ENCODE measurements at places on chromosomes 1 and 21.

DNA sequence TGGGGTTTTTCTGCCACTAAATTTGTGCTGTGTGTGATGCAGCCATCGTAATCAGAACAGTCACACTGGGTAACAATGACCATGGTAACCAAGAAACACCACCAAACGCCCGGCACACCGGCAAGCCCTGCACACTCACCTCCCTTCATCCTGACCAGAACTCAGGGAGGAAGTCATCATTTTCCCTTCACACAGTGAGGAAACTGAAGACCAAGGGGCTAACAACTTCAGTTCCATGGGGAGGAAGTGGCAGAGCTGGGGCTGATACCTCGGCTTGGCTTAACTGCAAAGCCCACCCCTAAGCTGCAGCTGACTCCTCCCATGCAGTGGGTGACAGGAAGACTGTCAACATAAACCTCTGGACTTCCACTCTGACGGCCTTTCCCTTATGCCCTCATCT is 69.3 kb upstream of the BCAR3 start:
- no peak for DNase-seq

- no peak for DNase-seq
Measured at GRCh38 chr1:67937651-67938050, 104.4 kb upstream of the GNG12 start.

DNA sequence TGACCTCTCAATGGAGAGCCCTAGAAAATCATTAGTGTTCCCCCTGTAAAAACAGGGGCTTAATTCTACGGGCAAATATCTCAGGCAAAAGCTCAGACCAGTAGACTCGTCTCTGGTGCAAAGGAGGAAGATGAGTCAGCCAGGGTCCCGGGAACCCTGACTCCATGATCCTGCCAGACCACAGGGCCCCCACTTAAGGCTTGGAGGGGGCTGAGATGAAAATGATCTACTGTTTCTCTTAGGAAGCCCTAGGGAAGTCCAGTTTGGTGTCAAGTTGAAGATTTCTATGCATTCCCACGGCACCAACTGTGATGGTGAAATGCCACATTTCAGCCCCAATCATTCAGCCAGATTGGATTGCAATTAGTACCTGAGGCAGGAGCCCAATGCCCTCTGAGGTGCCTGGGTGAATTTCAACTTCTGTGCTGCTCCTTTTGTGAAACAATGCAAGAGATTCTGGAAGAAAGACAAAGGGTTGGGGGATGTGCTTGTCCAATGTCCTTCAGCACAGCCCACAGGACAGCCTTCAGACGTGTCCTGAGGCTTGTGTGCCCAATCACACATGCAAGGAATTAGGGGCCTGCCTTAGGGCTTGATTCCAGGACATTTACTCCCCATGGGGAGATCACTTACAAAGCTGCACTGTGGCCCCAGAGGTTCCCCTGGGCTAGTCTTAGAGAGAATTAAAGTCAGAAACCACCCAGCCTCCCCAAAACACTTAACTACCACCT is 18.1 kb downstream of the NAV1 start:
- DNase-seq: no peak

GRCh38 chr1:205318231-205318991 is 3.1 kb downstream of the NUAK2 start:
- DNase-seq: no peak

DNA sequence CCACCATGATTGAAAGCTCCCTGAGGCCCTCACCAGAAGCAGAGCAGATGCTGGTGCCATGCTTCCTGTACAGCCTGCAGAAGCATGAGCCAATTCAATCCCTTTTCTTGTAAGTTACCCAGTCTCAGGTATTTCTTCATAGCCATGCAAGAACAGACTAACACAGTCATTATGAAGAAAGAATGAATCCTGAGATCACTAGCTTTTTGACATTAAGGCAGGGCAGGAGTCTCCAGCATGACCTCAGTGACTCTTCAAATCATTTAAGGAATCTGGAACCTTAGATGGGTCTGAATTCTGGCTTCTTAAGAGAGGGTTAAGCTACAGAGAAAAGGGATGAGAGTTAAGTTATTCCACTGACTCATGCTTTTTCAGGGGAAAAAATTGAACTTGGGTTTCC is 79.0 kb downstream of the PTPN14 start:
- no peak for DNase-seq

DNA sequence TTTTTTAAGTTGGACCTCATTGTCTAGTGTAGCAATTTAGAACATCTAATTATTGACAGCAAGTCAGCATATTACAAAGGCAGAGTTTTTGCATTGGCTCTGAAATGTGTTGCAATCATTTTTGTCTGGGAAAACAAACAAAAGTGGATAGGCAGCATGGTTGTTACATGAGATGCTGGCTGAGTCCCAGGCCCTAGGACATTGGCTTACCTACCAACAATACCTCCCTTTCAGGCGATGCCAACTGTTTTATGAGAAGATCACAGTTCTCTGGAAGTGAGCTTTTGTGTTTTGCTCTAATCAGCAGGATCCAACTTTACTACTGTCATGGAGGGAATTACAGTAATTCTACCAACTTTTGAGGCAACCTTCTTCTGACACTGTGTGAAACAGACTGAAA is 71.5 kb upstream of the CXADR start:
- no peak for DNase-seq

- DNase-seq: no peak
Measured at GRCh38 chr1:34404804-34405203, 228.1 kb downstream of the C1orf94 start.

- no peak for DNase-seq
Measured at GRCh38 chr1:181669246-181669645, 185.9 kb downstream of the CACNA1E start.

GRCh38 chr21:22416555-22416954 is 1418.3 kb downstream of the NCAM2 start:
- DNase-seq: no peak

DNA sequence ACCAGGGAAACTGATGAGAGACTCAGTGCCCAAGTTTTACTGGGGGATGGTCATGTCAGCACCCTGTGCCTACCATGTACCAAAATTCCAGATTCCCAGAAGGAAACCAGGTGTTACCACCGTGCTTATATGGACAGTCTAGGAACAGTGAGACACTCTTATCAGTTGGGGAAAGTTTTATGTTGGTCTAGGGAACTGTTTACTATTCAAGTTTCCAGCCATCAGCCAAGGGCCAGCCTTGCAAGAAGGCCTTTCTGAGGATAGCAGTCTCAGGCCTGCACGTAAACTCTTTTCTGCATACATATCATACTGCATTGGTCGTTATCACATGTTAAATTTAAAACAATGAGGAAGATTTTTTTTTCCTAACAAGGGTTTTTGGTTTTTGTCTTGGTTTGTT is 12.6 kb downstream of the TMEM269 start:
- no peak for DNase-seq

DNA sequence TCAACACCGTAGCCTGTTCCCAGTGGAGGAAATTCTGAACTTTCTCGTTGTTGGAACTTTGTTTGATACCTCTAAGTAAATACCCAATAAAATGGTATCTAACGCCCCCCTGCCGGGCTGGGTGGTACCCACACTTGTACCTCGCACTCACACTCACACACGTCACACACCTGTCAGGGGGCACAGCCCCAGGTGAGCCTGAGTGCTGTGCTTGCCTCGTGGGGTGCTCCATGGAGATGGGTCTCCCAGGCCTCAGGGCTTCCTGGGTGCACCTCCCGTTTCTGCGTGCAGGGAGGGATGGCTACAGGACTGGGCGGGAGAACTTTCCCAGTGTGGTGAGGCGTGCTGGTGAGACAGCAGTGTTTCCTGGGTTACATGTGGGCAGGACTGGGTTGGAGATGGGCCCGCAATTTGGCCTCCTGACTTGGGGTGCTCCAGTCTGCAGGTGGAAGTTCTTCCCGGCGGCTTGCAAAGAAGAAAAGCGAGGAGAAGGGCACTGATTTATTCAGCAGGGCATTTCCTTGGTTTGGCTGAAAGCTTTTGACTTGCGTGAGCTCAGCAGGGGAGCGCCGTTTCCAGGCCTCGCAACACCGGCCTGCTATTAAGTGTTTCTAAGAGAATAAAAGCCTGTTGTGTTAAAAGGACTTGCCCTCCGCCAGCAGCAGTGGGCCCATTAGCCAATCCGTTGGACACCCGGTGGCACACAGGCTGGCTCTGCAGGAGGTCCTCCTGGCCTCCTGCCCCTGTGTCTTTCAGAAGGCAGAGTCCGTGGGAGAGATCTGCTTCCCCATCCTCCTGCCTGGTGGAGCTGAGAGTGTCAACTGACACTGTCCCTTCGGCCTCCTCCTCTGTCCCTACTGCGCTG is 79.7 kb downstream of the KIF26B start:
- DNase-seq: no peak

DNA sequence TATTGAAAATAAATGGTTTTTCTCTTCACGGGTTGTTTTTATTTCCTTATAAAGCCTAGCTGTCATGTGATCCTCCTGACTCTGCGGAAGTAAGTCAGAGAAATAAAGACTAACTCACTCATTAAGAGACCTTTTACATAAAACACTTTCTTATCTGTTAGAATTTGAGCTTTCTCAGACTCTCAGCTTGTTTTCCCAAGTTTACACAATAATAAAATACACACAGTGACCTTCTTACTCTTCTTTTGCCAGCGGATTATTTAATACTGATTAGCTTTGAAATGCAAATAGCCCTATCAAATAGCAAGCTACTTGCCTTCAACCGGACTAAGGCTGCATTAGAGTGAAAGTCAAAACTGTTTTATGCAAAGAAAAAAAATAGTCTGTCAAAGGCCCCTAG is 45.5 kb upstream of the CXADR start:
- DNase-seq: no peak

DNA sequence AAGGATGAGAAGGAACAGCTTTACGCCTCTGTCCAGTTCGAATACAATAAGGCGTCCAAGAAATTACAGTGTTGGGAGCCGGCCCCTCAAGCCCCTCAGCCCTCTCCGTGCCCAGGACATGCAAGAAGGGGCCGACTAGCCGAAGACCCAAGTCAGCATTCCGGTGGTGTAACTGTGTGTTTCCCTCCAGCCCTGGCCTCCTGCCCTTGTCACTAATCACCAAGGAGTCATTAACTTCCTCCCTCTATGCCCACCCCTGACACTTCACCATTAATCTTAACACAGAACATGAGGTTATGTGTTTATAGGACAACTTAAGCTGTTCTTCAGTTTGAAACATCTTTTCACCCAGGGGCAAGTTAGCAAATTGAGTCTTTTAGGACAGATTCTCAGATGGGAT is 16.4 kb upstream of the C4BPB start:
- DNase-seq: no peak

DNA sequence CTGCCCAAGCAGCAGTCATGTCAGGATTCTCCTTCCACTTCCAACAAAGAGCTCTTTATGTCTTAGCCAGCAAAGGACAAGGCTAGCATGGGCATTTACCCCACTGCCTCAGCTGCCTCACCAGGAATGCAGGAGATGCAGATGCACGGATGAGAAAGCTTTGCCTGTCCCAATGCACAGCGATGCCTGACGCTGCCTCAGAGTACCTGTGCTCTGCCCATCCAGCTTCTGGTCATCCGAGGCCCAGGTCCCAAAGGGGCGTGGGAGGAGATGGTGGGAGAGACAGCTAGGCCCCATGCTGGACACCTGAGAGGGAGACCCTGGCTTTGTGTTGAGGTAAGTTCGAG is 59.0 kb downstream of the IRF2BP2 start:
- DNase-seq: no peak

DNA sequence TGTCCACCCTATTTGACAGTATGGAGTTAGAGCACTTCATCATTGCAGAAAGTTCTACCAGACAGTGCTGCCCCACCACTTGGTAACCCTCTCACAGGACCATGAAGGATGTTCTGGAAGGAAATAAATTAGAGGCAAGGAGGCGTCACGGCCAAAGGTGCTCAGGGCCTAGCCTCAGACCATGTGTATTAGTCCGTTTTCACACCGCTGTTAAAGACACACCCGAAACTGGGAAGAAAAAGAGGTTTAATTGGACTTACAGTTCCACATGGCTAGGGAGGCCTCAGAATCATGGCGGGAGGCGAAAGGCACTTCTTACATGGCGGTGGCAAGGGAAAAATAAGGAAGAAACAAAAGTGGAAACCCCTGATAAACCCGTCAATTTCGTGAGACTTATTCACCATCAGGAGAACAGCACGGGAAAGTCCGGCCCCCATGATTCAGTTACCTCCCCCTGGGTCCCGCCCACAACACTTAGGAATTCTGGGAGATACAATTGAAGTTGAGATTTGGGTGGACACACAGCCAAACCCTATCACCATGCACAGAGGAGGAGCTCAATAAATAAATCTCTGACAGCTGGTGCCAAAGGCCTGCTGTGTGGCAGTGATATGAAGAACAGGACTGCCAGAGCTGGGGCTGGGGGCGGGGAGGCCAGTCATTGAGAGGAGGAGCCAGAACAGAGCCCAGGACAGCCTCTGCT is 75.8 kb downstream of the FHAD1 start:
- DNase-seq: no peak

DNA sequence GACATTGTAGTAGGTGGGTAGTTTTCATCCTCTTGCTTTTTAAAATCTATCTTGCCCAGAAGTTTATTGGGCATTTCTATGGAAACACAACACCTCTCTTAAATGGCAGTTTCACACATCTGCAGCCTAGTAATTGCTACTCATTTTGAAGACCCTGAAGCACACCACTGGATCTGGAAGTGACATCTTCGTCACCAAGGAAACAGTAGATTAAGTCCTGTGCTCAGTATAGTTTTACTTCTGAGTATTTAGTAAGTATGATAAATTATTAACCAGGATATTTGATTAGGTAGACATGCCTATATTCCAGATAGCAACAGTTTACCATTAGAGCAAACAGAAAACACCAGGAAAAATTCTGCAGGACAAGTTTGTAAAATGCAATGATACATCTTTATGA is 48.7 kb downstream of the UCK2 start:
- DNase-seq: no peak
